Endodermal cell (in vitro differentiated cells): ENCODE measurements at places on chromosomes 3 and 15. TPM values are rescaled to one million over a fixed set of nuclear protein-coding genes. Genes with fewer than 3 reads are reported as not detected.

- H3K4me3 ChIP-seq: peak within 1 kb of the TSS; percentile 83
- no peaks in the 10 kb centered on the region for H3K4me1 ChIP-seq
- H3K27me3 ChIP-seq: peaks cover 72% of the 10 kb centered on the region
Observed at GRCh38 chr3:39809181-39809994, at the start of gene MYRIP. MYRIP (plus strand) TSS chr3:39809609; CDS start chr3:39900817, 91,208 bp downstream.

CIP2A gene
- total RNA-seq: 30.3 and 31.0 TPM in 2 replicates

GRCh38 chr3:34056951-34057390 is 258.5 kb downstream of the PDCD6IP start:
- no peak overlapping the region for H3K4me3 ChIP-seq
- no peaks in the 10 kb centered on the region for H3K27me3 ChIP-seq
- H3K4me1 ChIP-seq: no peaks in the 10 kb centered on the region
- no peaks in the 10 kb centered on the region for H3K36me3 ChIP-seq
- no peak overlapping the region for H3K27ac ChIP-seq

DNA sequence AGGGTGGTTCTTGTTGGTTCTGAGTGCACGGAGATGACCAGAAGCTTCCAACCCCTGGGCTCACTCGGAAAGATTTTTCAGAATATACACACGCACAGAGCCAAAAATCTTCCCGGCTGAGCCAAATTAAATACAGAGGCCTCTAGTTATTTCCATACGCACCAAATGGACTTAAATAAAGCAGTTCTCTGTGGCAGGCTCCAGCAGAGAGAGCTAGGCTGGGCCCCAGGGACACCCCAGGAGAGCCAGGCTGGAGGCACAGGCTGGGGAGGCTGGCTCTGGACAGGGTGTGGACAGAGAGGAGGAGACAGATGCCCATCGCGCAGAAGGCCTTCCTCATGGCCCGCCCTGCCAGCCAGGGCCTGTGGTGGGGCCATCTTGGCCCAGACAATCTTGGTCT is 115.9 kb downstream of the IQSEC1 start:
- DNase-seq: no peak
- H3K4me3 ChIP-seq: no peak overlapping the region
- no peaks in the 10 kb centered on the region for H3K27me3 ChIP-seq
- H3K4me1 ChIP-seq: no peaks in the 10 kb centered on the region

BOC gene
- 9.6 and 9.8 TPM in 2 replicates for total RNA-seq

DNA sequence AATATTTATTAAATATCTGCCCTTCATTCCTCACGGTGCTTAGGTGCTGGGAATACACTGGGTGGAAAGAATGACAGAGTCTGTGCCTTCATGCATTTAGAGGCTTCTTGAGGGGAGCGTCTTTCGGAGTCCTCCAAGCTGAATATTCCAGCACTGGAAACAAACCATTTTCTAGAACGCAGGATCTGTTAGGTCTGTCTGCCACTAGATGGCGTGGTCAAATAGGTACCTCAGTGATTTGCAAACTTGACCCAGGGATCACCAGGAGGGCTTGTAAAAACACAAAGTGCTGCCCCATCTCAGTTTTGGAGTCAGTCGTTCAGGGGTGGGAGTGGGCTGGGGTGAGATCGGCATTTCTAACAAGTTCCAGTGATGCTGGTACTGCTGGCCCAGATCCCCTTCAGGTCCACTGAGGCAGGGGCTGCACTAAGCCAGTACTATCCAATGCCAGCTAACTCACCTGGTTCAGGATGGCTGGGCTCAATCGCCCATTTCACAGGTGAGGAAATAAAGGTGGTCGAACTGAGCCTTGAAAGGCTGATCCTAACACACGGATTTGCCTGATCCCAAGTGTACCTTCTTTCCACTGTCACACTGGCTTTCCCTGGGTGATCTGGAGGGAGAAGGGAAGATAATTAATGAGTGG is 14.8 kb downstream of the ARNT2 start:
- no peaks in the 10 kb centered on the region for H3K27me3 ChIP-seq
- H3K4me3 ChIP-seq: no peak overlapping the region
- peak; percentile 72 for DNase-seq
- no peaks in the 10 kb centered on the region for H3K36me3 ChIP-seq
- H3K27ac ChIP-seq: no peak overlapping the region
- no peaks in the 10 kb centered on the region for H3K4me1 ChIP-seq

DNA sequence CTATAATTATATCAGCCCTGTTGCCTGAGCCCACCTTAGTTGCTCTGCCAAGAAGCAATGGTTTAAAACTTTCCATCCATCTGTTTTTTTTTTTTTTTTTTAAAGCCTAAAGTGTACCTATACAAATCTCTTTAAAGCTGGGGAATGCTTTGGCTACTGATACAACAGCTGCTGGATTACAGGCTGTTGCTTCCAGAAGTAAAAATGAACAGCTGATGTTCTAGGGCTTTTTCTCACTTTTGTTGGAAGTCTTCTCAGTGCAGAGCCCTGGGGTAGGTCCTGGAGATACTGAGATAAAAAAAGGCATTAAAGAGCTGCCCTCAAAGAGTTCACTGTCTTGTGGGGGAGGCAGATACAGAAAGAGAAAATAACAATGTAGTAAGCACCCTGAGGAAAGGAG is 218.1 kb downstream of the NLGN1 start:
- no peaks in the 10 kb centered on the region for H3K27me3 ChIP-seq
- H3K4me3 ChIP-seq: no peak overlapping the region
- H3K4me1 ChIP-seq: no peaks in the 10 kb centered on the region

ZIC1 gene
- total RNA-seq: not detected in 2 replicates

PP2D1 gene
- total RNA-seq: not detected in 2 replicates

GRCh38 chr3:8233938-8234337 is 267.7 kb upstream of the LMCD1 start:
- no peak overlapping the region for H3K27ac ChIP-seq
- no peaks in the 10 kb centered on the region for H3K4me1 ChIP-seq
- no peaks in the 10 kb centered on the region for H3K36me3 ChIP-seq
- no peaks in the 10 kb centered on the region for H3K27me3 ChIP-seq
- H3K4me3 ChIP-seq: no peak overlapping the region

- no peaks in the 10 kb centered on the region for H3K4me1 ChIP-seq
- peak overlapping the region; percentile 43 for H3K4me3 ChIP-seq
- no peaks in the 10 kb centered on the region for H3K27me3 ChIP-seq
- DNase-seq: no peak
- H3K36me3 ChIP-seq: no peaks in the 10 kb centered on the region
Observed at GRCh38 chr3:123892195-123892594, 8.1 kb upstream of the MYLK start.

- H3K27me3 ChIP-seq: no peaks in the 10 kb centered on the region
- no peaks in the 10 kb centered on the region for H3K36me3 ChIP-seq
- H3K4me3 ChIP-seq: no peak overlapping the region
- no peaks in the 10 kb centered on the region for H3K4me1 ChIP-seq
- H3K27ac ChIP-seq: no peak overlapping the region
Observed at GRCh38 chr15:80375968-80376891, 28.0 kb upstream of the ARNT2 start.

GRCh38 chr15:43414196-43414595 is 43.3 kb downstream of the TUBGCP4 start:
- no peak overlapping the region for H3K27ac ChIP-seq
- no peak for DNase-seq
- H3K4me1 ChIP-seq: peaks cover 17% of the 10 kb centered on the region
- peaks cover 94% of the 10 kb centered on the region for H3K36me3 ChIP-seq
- H3K27me3 ChIP-seq: no peaks in the 10 kb centered on the region
- H3K4me3 ChIP-seq: no peak overlapping the region

MOBP gene
- total RNA-seq: 0.92 to 2.6 TPM (median 2.1 TPM) in 3 replicates

GRCh38 chr3:14360123-14360881 is 42.1 kb upstream of the SLC6A6 start:
- H3K4me3 ChIP-seq: no peak overlapping the region
- DNase-seq: no peak
- H3K36me3 ChIP-seq: no peaks in the 10 kb centered on the region
- H3K27me3 ChIP-seq: no peaks in the 10 kb centered on the region
- no peak overlapping the region for H3K27ac ChIP-seq

- H3K27ac ChIP-seq: no peak overlapping the region
- no peaks in the 10 kb centered on the region for H3K36me3 ChIP-seq
- H3K4me1 ChIP-seq: no peaks in the 10 kb centered on the region
- no peaks in the 10 kb centered on the region for H3K27me3 ChIP-seq
Observed at GRCh38 chr3:35921718-35922117, 282.4 kb downstream of the ARPP21 start.

CASR gene
- 0.02 and 0.04 TPM in 2 replicates for total RNA-seq

DNA sequence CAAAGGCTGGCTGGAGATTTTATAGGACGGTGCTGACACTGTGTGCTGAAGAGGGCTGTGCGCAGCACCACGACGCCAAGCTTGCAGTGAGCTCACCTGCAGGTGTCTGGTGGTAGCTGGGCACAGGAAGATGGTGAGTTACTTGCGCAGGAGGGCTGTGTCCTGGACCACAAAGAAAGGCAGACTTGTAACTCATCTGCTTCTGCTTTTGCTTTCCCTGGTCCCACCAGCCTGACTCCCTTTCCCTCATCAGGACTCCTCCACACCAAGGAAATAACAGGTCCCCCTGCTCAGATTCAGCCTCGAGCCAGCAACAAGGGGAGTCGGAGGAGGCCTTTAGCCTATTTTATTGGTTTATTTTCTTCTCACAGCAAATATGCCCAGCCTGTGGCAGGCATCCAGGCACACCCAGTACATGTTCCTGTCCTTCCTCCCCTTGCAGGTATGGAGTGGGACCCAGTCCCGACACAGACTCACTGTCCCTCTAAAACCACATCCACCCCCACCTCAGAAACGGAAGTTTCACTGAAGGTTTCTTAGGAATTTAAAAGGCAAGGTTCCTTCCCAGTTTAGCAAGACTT is 35.6 kb upstream of the FLNB start:
- no peaks in the 10 kb centered on the region for H3K36me3 ChIP-seq
- peak; percentile 59 for DNase-seq
- H3K4me3 ChIP-seq: no peak overlapping the region
- no peaks in the 10 kb centered on the region for H3K27me3 ChIP-seq
- H3K4me1 ChIP-seq: peaks cover 6% of the 10 kb centered on the region

LRTM1 gene
- total RNA-seq: not detected in 2 replicates

GRCh38 chr15:85457392-85457968 is 77.1 kb downstream of the AKAP13 start:
- no peaks in the 10 kb centered on the region for H3K27me3 ChIP-seq
- H3K27ac ChIP-seq: peak overlapping the region; percentile 13
- H3K4me3 ChIP-seq: no peak overlapping the region
- peaks cover 16% of the 10 kb centered on the region for H3K36me3 ChIP-seq
- H3K4me1 ChIP-seq: peaks cover 23% of the 10 kb centered on the region

GRCh38 chr15:70358011-70358819 is 260.5 kb upstream of the TLE3 start:
- H3K4me3 ChIP-seq: no peak overlapping the region
- no peaks in the 10 kb centered on the region for H3K36me3 ChIP-seq
- H3K27ac ChIP-seq: no peak overlapping the region
- H3K27me3 ChIP-seq: no peaks in the 10 kb centered on the region
- DNase-seq: no peak

- H3K4me3 ChIP-seq: peak overlapping the region; percentile 96
- H3K36me3 ChIP-seq: no peaks in the 10 kb centered on the region
- H3K27me3 ChIP-seq: no peaks in the 10 kb centered on the region
- no peak for DNase-seq
- peaks cover 21% of the 10 kb centered on the region for H3K4me1 ChIP-seq
Observed at GRCh38 chr15:98653686-98654085, 5.3 kb downstream of the IGF1R start.

PRICKLE2 gene
- total RNA-seq: 10.4 and 12.5 TPM in 2 replicates

GPR171 gene
- total RNA-seq: not detected in 3 replicates

- H3K4me3 ChIP-seq: no peak overlapping the region
- no peak for DNase-seq
- H3K27me3 ChIP-seq: peaks cover 60% of the 10 kb centered on the region
- peaks cover 8% of the 10 kb centered on the region for H3K4me1 ChIP-seq
Observed at GRCh38 chr3:182713743-182714517, 79.4 kb upstream of the ATP11B start.

DNA sequence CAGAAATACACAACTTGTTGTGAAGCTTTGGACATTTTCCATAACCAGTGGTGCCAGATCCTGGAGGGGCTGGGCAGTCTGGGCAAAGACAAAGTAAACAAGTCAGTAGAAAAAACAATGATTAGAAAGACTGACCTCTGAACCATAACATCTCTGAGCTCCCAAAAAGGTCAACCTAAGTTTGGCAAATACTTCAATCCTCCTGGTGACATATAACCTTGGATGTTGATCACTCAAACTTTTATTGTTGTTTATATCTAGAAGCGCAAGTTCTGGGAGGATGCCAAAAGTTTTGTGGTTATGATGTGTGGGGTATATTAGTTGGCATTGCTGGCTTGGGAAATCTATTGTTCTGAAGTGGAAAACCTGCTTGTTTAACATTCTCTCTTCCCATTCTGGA is 257.7 kb downstream of the DIPK2A start:
- H3K4me1 ChIP-seq: no peaks in the 10 kb centered on the region
- H3K27me3 ChIP-seq: no peaks in the 10 kb centered on the region
- no peak overlapping the region for H3K4me3 ChIP-seq
- no peaks in the 10 kb centered on the region for H3K36me3 ChIP-seq
- no peak overlapping the region for H3K27ac ChIP-seq
